ENCODE measurements at places on chromosomes 2 and 18.
A peak's percentile ranks its signal among the peaks of the same experiment; 100 is the strongest.

DNA sequence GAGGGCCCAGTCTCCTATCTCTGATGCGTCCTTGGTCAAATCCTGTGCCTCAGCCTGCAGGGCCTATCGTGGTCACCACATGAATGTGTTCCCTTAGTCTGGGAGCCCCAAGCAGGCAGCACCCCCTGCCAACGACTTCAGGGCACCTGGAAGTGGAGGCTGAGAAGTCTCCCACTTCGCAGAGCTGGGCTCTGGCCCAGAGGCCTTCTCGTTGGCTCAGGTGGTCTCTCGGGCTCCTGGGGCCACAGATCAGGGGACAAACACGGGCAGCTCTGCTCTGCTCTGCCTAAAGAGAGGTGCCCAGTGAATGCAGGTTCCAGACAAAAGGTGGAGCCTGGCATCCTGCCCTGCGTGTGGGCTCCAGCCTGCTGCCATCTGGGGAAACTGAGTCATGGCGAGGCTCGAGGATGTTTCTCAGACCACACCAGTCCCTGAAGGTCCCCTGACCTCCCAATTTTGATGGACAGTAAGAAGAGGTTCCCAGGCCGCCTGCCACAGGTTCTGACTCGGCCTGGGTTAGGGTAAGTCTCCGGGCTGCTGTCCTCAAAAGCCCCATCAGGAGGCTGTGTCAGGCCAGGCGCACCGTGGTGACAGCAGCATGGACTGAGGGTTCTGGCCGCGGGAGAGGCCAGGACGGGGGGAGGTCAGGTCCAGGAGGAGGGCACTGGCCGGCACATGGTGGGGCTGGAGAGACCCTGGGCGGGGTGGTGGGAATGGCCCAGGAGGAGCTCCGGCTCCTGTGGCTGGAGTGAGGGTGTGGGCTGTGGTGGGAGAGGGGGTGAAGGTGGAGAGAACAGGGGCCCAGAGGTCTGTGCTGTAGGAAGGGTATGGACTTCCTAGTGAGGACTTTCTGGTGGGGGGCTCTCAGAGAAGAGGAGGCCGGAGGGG lies 1.4 kb upstream of the TEKT4 start:
- DNase-seq, result no peak

DNA sequence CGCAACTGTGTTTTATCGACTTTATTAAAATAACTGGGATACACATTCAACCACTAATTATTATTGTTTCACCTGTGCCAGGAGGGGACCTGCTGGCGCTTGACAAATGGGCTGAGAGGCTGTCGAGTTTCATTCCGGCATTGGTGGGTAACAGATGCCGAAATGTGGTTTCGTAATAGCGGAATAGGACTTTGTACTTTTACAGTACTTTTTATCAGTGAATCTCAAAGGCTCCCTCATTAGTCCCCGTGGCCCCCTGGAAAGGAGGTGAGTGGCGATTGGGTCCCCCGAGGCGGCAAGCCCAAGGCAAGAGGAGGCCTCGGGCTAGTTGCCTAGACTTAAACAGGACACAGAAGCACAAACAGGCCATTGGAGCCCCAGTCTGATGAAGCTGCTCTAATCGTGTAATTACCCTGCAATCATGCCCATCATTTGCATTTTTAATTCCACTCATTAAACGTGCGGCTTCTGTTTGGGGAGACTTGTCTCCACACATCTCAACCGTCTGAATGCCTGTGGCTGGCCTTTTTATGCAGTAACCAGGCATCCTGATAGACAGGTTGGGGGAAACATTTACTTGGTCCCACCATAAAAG lies 193.2 kb downstream of the INO80D start:
- no peak for DNase-seq

DNA sequence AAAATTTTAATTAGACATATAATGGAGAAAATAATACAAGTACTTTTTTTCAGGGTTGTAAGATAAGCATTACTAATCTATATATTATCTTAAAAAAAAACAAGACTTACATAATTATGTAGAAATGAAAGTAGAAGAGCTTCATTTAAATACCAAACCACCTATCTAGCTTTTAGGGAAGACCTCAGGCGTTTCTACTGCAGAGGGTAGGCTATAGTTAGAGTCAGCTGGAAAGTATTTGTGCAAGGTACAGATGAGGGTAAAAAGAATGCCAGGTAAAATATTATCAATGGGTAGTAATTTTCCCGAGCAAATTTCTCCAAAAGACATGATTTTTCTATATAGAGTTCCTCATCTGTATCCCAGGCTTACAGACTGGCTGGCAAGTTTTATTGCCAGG lies 30.5 kb upstream of the SLC39A10 start:
- no peak for DNase-seq

- no peak for DNase-seq
Measured at GRCh38 chr2:205461678-205462665, 220.3 kb upstream of the NRP2 start.

- no peak for DNase-seq
Measured at GRCh38 chr2:172409042-172409441, 18.3 kb upstream of the ITGA6 start.

- DNase-seq, result no peak
Measured at GRCh38 chr18:48007381-48007780, 76.9 kb upstream of the SMAD2 start.

DNA sequence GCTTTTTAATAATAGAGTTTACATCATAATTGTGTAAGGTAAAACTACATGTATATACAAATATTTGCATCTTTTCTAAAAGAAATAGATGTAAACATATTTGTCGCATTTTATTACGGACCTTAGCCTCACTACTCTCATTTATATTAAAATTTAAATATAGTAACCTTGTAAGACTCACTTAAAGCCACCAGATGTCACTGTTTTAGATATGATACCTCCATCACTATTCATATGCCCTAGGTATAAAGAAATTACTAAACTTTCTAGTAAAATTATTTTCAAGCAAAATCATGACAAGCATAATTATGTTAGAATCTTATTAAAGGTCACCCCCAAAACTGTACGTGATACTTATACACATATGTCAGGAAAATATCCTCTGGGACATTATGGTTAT lies 674.3 kb upstream of the REG3G start:
- no peak for DNase-seq

GRCh38 chr2:28434600-28434989 lies 41.9 kb downstream of the FOSL2 start:
- no peak for DNase-seq

DNA sequence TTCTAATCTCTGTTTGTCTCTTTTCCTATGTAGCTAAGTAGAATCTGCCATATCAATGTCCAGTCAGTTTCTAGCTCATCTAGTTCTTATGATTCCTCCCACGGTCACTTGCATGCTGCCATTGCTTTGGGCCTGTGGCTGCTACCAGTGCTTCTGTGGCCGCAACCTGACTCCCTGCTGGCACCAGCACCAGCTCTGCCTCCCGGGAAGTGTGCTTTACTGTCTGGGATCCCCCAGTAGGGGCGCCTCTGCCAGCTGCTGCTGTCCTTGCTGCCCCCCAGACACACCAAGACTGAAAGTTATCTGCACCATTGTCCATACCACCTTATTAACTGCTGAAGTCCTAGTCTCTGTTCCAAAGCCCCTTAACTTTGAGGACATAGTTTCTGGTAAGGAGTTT lies 56.3 kb downstream of the RAPGEF4 start:
- no peak for DNase-seq

GRCh38 chr18:26868968-26869586 lies 3.6 kb upstream of the AQP4 start:
- no peak for DNase-seq

- DNase-seq, result no peak
Measured at GRCh38 chr2:196291873-196292800, 120.8 kb upstream of the STK17B start.

GRCh38 chr18:63271881-63272299 lies 47.7 kb downstream of the BCL2 start:
- no peak for DNase-seq

DNA sequence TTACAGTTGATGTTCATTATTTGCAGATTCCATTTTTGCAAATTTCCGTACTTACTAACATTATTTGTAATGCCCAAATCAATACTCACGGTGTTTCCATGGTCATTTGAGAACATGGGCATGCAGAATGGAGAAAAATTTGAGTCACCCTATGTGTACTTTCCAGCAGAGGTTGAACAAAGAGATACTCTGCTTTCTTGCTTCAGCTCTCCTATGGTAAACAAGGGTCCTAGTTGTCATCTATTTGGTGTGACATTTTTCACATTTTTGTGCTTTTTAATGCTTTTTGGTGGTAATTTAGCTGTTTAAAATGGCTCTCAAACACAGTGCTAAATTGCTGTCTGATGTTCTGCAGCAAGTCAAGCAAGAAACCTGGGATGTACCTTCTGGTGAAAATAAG lies 444.4 kb upstream of the CELF4 start:
- DNase-seq, result no peak

GRCh38 chr2:80302314-80303005 lies 2.1 kb downstream of the LRRTM1 start:
- no peak for DNase-seq

DNA sequence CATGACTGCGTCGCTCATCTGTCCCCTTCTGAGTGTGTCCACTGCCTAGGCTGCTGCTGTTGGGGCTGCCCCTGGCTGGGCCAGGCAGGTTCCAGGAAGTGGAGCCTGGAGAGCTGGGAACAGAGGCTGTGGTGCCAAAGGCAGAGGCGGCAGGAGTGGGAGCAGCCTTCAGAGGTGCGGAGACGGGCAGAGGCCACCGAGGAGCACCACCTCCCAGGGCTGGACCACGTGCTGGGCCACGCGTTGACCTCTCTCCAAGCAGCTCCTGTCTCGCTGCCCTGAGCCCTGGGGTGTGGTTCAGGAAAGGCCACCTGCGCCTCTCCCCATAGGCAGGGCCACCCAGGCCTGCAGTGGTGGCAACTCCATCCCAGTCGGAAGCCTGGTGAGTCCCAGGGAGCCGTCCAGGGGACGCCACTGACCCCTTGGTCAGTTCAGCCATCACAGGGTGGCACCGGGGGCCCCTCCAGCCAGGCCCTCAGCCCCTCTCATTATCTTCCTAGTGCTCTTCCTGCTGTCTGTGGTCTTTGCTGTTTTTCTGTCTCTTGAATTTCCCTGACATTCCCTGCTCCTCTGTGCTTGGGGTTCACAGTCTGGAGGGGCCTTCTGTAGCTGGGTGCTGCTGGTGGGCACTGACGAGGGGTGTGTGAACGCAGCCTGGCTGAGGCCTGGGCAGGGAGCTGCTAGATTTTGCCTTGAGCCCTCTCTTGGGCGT lies 122.8 kb upstream of the HS6ST1 start:
- peak; percentile 84 for DNase-seq

- DNase-seq, result no peak
Measured at GRCh38 chr2:159617100-159617499, 752 bp upstream of the BAZ2B start.

DNA sequence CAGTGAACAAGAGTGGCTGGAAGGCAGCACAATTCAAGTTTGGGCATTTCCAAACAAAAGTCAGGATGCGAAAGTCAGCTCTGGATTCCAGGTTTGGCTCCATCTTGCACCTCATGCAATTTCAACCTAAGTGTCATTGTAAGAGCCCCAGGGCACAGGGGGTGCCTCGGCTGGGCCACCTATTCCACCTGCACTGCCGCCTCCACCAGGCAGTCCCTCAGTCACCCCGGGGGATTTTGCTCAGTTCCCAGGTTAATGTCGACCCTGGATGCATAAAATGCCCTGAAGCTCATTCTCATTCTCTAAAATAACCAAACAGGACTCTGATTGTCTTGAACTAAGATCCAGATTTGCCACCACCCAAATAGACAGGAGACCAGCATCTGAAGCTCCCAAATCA lies 77.6 kb downstream of the EDAR start:
- DNase-seq, result peak; percentile 54

GRCh38 chr2:23153484-23153883 lies 231.5 kb upstream of the KLHL29 start:
- no peak for DNase-seq

- no peak for DNase-seq
Measured at GRCh38 chr2:222242532-222242931, 56.3 kb downstream of the PAX3 start.

DNA sequence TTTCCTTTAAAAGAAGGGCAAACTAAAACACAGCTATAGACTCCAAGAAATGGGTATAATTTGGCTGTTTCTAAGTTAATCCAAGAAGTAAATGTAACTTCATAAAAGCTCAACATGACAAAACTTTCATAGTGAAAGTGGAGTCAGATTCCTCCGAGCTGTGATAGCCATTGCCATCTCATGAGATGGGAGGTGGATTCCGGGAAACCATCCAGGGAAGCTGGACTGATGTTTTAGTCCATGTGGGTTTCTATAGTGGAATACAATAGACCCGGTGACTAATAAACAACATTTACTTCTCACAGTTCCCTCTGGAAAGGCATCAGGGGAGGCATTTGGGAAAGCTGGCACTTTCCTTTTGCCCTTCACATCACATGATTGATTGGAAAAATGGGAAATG lies 10.0 kb upstream of the LAPTM4A start:
- DNase-seq, result no peak

- DNase-seq, result no peak
Measured at GRCh38 chr2:29580223-29580622, 341.2 kb downstream of the ALK start.

DNA sequence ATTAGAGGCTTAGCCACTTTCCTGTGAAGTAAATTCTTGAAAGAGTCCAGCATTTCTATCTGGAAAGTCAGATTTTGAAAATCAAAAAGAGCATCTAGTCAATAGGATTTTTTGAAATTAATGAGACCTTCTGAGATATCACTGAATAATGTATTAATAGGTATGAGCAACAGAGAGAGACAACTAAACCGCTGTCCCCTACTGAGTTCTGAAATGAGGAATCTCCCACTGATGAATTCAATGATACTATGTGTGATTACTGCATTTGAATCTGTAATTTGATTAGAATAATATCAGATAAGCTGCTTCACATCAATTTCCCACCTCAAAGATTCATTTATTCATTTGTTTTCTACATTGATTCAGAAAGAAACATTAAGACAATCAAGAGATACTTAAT lies 252.8 kb downstream of the TMX3 start:
- no peak for DNase-seq

GRCh38 chr2:31729442-31730092 lies 148.8 kb upstream of the SRD5A2 start:
- no peak for DNase-seq

GRCh38 chr2:190136259-190136658 lies 73.7 kb upstream of the MSTN start:
- no peak for DNase-seq

- DNase-seq, result no peak
Measured at GRCh38 chr2:188850786-188851185, 123.4 kb upstream of the COL3A1 start.

GRCh38 chr2:117512307-117512706 lies 302.2 kb upstream of the DDX18 start:
- no peak for DNase-seq

GRCh38 chr2:232389327-232389726 lies 10.8 kb downstream of the ALPP start:
- no peak for DNase-seq

Measured in osteocyte (in vitro differentiated cells).